ENCODE measurements at places on chromosomes 5 and 9.

DNA sequence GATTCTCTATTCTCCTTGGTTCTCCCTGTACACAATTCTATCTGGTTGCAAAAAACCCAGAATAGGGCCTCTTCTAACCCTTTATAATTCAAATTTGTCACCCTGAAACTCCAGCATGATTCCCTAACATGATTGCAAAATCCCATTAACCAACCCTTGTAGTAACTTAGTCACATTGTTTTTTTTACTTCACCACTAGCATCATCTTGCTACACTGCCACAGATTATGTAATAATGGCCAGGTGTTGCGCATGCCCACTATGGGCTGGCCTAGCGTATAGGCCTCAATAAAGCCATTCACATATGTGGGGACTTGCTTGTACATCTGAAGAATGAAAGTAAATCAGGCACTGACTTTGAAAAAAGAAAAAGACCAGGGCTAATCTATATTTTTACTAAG lies 25.7 kb downstream of the FAM170A start:
- DNase-seq = peak; percentile 50

DNA sequence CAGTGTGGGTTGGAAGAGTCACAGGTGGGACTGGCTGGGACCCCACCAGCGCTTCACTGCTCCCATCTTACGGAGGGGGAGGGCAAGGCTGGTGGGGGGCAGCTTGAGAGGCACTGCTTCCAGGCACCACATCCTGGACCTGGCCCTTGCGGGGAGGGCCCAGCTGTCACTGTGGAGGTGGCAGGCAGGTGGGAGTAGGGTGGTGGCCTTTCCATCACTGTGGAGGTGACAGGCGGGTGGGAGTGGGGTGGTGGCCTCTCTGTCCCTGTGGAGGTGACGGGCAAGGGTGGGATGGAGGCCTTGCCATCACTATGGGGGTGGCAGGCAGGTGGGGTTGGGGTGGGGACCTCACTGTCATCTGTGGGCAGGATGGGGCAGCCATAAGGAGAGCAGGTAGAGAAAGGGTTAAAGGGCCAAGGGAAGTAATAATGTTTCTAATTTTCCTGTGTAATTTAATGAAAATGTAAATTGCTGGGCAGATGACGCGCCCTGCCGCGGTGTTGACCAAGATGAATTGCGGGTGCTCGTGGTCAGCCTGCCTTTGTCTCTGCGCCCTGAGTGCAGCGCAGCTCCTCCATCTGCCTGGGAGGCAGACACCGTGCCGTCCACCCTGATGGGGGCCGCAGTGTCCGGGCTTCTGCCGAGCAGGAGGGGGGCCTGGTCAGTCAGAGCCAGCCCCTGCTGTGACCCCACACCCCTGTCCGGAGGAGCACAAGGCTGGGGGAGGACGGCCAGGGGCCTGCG lies 20.8 kb downstream of the RXRA start:
- no peak for DNase-seq

- DNase-seq = no peak
These were observed 93.7 kb downstream of the ARHGAP26 start for GRCh38 chr5:142863856-142864255.

GRCh38 chr9:83652433-83652832 lies 29.5 kb downstream of the IDNK start:
- DNase-seq = no peak

DNA sequence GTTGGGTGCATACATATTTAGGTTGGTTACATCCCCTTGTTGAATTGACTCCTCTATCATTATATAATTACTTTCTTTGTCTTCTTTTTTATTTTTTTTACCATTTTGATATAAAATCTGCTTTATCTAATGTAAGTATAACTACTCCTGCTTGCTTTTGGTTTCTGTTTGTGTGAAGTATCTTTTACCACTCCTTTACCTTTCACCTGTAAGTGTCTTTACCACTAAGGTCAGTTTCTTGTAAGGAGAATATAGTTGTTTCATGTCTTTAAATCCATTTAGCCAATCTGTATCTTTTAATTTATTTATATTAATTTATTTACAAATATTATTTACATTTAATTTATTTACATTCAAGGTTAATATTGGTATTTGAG lies 33.0 kb downstream of the INSL4 start:
- no peak for DNase-seq

DNA sequence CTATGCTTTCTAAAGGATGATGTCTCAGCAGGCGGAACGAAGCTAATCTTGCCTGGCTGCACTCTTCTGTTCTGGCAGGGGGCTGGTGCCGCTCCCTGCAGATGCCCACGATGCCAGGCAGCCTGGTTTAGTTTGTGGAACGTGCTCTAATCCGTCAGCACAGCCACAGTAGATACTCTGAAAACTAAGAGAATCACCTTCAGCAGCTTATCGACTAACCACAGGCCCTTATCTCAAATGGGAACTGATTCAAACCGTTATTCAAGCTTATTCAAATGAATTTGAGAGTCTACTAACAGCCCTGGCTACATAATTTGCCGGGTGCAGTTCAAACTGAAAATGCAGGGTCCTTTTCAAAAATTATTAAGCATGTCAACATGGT lies 246.6 kb upstream of the ANKRD55 start:
- DNase-seq = peak; percentile 80

DNA sequence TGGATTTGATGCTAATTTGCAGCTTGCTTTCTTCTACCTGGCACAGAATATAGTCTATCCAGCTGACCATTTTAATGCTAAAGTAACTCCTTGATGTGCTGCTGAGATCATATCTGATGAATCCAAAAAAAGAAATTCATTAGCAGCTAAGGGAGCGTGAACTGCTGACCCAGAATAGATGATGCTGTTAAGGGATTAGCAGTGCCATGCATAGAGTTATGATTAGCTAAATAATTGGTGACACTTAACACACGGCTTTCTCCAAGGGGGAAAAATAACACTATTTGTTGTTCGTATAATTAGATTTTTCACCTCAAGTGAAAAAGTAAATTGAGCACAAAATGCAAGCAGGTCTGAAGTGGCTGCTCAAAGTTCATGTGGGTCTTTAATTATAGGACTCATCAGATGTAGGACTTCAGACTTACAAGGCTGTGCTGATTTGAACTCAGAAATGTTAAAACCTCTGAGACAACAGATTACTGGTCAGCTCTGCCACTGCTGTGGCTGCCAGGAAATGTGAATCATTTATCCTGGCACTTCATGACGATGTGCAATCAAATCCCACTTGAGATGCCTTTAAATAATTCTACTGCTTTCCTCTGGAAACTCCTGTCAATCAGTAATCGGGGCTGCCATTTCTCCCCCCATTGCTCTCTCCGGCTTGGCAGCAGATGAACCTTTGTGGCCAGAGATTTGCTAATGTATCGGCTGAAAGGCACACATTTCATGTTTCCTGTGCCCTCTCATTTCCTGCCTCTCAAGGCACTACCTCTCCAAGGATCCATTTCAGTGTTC lies 291.6 kb upstream of the C9orf72 start:
- DNase-seq = peak; percentile 6

DNA sequence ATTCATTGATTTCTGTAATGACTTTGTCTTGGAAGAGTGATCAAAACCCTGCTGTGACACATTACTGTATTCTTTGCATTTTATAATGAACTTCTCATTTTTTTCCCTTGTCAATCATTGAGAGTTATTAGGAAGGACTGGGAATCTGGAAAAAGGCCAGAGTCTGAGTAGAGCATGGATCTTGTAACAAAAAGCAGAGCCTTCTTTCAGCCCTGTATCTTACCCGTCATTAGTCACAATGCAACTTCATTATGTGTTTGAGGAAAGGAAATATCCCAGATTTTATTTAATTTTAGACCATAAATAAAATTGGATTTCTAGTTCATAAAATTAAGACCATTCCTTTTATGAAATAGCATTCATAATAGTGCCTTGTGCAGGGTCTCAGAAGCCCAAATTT lies 131.4 kb downstream of the ARHGEF28 start:
- peak; percentile 31 for DNase-seq

- DNase-seq = peak; percentile 17
These were observed 52.0 kb upstream of the ABL1 start for GRCh38 chr9:130782886-130783530.
